ENCODE measurements at places on chromosomes 2 and 18.

GRCh38 chr2:4110273-4110672 lies 406.9 kb downstream of the DCDC2C start:
- DNase-seq, result no peak

DNA sequence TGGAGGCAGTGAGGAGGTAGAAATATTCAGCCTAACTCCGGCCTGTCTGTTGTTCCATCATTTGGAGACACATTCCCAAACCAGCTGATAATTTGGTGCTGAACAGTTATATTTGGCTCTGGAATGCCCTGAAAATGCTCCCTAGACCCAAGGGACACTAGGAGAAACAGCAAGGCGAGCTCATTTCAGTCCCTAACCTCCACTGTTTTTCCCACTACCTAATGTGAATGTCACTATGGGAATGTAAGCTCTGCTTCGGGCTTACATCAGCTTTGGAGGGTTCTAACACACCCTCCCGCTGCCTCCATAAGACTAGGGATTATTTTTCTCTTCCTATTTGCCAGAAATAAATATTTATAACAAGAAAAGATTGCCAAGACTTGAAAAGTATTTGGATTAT lies 103.5 kb downstream of the ANTXR1 start:
- no peak for DNase-seq

DNA sequence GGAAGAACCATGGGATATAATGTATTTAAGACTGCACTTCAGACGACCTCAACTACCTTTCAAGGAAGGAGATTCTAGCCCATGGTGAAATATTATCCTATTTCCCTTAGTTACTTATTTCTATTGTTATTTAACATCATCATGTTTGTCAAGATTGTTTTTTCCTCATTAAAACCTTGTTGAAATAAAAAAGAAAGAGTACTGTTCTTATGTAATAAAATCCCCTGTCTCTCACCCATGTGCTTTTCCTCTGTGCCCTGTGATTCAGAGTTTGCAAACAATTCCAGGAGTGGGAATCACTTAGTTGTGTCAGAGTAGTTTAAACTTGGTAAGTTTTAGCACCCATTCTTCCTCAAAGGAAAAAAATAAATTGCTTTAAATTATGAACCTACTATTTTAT lies 43.6 kb downstream of the ERBB4 start:
- no peak for DNase-seq

DNA sequence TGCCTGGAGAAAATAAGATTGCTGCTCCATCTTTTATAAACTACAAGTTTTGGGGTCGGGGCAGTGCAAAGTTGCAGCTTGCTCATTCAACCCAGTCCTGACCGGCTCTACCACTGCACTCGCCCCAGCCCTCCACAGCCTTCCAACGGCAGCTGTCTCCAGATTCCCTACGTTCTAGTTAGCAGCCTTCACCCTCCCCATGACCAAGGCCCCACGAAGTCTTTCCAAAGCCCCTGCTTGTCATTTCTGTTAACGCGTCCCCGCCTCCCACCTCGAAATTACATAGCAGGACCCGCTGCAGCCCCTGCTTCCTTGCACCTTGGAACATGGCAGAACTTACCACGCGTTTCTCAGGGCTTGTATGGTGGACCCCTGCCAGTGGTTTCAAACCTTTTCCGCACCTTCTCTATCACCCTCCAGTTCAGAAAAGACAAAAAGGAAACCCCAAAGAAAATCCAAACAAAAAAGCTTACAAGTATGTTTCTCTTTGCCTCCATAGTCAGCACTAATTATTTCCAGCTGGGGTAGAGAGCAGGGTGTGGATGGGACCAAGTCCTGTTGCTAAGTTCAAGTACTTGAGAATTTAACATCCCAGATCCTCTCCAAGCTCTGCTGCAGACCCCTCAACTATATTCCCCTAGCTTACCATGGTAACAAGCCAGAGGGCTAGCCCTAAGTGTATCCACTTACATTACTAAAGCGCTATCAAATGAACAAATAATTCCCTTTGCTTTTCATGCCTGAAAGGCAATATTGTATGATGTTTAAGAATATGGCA lies 161.5 kb downstream of the TGIF1 start:
- no peak for DNase-seq

DNA sequence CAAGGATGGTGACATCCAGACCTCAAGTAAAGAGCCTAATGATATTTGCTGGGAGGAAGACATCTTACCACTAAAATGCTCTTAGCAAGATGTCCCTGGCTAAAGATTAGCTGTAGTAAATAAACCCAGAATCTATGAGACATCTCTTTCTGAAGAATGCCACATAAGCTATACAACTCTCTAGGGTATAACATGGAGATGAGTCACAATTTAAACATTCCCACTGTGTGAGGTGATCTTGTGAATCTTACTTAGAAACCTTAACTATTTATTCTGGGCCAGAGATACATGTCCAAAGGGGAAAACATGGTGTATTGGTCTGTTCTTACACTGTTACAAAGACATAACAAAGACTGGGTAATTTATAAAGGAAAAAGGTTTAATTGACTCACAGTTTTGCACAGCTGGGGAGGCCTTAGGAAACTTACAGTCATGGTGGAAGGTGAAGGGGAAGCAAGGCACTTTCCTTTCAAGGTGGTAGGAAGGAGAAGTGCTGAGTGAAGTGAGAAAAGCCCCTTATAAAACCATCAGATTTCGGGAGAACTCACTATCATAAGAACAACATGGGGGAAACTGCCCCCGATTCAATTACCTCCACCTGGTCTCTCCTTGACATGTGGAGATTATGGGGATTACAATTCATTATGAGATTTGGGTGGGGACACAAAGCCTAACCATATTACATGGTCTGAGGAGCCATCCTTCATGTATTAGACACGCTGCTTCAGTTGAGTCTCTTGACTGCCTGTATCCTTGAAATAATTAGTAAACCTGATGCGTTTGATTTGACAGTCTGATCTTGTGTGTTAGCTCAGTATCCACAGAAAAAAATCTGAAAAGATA lies 17.1 kb downstream of the KRCC1 start:
- DNase-seq, result no peak

GRCh38 chr2:233404222-233404621 lies 49.9 kb downstream of the DGKD start:
- DNase-seq, result no peak

DNA sequence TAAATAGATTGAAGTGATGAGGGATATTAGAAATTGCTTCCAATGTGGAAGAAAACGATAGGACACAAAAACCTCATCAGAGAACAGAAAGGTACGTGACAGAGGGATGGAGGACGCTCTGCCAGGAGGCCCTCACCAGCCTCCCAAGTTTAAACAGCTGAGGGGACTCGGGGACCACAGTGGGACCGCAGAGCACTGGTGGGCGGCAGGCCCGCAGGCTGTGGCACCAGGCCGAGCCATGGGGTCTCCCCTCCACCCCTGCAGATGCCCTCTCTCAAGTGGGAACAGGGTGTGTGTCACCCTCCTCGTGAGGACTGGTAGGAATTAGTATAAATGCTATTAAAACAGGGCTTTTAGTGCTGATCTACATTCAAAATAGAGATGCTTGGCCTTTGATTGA lies 10.8 kb downstream of the NDUFA10 start:
- no peak for DNase-seq

GRCh38 chr2:70188460-70188859 lies 2.4 kb downstream of the C2orf42 start:
- DNase-seq, result no peak

DNA sequence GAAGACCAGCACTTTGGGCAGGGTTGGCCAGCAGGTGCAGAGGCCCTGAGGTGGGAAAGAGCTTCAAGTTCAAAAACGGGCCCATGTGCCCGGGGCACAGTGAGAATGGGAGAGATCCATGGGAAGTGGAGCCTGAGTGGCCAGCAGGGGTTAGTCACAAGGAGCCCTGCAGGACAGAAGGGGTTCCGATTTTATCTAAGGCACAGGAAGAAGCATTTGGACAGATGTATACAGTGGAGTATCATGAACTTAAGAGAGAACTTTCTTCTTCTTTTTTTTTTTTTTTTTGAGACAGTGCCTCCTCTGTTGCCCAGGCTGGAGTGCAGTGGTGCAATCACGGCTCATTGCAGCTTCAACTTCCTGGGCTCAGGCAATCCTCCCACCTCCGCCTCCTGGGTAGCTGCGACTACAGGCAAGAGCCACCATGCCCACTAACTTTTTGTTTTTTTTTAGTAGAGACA lies 24.0 kb downstream of the WIPF1 start:
- DNase-seq, result no peak

- no peak for DNase-seq
These were observed 48.1 kb downstream of the CYRIA start for GRCh38 chr2:16617282-16618266.

GRCh38 chr2:98913916-98914712 lies 21.9 kb downstream of the CRACDL start:
- DNase-seq, result no peak

DNA sequence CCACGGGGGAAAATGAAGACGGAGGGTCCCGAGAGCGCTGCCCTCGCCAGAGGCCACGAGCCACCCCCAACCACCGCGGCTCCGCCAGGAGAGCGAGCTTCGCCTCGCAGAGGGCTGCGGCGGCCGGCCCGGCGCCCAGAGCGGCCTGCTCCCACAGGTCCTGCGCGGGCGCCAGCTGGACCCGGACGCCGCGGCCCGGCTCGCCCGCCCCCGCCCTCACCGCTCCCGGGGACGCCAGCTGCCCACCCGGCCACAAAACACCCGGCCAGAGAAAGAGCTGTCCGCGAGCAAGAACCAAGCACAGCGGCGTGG lies 709 bp downstream of the PTPN2 start:
- DNase-seq, result no peak

DNA sequence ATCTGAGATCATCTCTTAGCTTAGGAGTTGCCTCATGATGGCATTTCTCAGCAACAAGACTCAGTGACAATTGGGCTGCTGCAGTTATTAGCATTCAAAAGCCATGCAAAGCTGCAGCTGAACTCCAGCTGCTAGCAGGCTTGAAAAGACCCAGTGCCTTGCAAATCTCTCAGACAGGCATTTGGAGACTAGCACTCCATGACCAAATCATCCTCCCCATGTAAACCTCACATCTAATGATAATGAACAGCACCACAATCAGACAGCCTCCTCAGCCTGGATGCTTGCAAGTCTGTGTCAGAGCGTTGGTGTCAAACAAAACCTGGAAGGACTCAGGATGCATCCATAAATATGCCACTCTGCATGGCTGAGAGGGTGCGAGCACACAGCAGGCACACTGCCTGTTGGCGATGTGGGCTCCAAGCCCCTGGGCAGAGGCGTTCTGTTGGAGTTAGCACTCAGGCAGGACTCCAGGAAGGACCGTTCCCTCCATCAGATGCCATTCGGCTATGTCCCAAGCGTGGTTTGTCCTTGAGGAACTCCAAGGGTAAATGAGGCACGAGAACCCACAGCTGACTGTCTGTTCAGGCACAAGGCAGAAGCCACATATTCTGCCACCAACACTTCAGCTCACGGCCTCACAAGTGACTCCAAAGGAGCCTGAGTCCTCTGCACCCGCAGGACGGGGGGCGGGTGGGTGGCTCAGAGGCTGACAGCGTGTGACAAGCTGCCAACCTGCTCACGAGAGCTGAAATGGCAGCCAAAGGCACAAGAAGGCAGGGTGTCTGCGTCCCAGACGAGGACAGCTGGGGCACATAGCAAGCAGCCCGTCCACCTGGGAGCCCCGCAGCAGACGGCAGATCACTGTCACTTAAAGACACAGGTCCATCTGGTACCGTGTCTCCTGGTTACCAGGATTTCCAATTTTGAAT lies 183.8 kb downstream of the MYT1L start:
- DNase-seq, result no peak

- no peak for DNase-seq
These were observed 45.6 kb downstream of the CEP192 start for GRCh38 chr18:13036622-13037320.

DNA sequence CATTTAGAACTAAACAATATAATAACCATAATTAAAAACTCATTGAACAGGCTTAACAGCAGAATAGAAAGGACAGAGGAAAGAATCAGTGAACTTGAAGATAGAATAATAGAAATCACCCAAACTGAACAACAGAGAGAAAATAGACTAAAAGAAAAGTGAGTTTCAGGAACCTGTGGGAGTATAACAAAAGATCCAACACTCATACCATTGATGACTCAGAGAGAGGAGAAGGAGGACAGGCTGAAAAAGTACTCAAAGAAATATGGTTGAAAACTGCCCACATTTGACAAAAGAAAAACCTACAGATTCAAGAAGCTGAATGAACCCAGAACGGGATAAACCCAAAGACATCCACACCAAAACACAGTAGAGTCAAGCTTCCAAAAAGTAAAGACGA lies 54.2 kb upstream of the FMNL2 start:
- no peak for DNase-seq

- DNase-seq, result no peak
These were observed 52.5 kb upstream of the LGALSL start for GRCh38 chr2:64401529-64401880.

DNA sequence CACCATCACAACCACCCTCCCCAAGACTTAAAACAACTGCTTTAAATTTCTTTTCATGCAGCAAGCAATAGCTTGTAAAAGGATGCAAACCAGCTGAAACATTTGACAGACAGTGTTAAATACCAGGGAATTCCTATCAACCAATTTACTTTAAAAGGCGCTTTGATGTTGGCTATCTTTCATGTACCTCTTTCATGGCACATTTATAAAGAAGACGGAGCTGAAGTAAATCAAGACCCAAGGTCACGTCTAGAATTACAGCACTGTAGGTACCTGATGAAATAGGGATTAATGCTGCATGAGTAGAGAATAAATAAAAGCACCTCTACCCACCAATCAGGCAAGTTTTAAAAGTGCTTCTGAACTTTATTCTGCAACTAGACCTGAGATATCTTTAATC lies 78.9 kb downstream of the SRBD1 start:
- no peak for DNase-seq

- DNase-seq, result no peak
These were observed 130.3 kb upstream of the GLI2 start for GRCh38 chr2:120605231-120605935.

- no peak for DNase-seq
These were observed 247.2 kb downstream of the EIPR1 start for GRCh38 chr2:3130444-3130843.

DNA sequence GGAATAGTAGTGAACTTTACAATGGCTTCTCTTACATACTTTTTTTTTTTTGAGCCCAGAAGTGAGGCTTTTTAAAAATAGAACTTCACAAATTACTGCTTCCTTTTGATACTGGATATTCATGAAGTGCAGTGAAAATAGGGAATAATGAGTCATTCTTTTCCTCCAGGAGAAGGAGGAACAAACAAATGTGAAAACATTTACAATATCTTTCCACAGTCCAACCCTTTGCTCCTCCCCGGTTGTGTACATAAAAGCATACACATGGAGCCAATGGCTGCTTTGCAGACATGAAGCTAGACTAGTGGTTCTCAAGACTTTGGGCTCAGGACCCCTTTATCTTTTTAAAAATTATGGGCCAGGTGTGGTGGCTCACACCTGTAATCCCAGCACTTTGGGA lies 266.9 kb downstream of the GBX2 start:
- DNase-seq, result no peak

GRCh38 chr2:85999061-85999831 lies 106.4 kb downstream of the POLR1A start:
- DNase-seq, result no peak

GRCh38 chr2:52916981-52917380 lies 850.6 kb upstream of the CHAC2 start:
- no peak for DNase-seq

GRCh38 chr18:41059126-41059415 lies 896.0 kb upstream of the PIK3C3 start:
- no peak for DNase-seq
